Eye (tissue), 1 donor: ENCODE measurements at places on chromosomes 5 and 9.
A peak's percentile ranks its signal among the peaks of the same experiment; 100 is the strongest.

GRCh38 chr9:77952635-77953328 is 78.8 kb downstream of the GNAQ start:
- no peak for DNase-seq

DNA sequence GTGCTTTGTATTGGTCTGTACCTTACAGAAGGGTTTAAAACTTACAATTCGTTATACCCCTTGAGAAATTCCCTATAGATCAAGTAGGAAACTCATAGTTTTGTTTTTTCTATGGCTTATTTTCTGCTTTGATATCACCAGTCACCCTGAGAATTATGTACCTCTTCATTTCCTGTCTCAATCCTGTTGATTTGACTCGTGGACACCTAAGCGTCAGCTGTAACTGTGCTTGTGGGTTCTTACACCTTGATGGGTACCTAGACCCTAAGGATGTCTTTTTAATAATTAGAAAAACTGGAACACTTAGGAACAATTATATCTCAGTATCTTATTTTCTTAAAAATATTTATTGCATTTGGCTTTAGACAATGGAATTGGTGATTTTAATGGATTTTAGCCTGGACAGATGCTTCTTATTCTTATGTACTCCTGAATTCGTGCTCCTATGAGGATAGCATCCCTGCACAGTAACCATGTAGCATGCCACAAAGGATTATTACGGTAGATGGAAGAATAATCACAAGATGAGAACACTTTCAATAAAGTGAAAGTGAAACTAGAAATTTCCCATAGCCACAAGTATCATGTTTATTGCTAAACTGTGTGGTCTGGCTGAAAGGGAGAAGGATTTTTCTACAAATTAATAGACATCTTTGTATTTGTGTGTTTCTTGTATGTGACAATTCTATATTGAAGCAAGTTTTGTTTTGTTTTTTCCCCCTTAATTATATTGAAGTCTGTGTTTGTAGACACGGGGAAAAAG is 1920.3 kb upstream of the WWC1 start:
- peak; percentile 8 for DNase-seq

DNA sequence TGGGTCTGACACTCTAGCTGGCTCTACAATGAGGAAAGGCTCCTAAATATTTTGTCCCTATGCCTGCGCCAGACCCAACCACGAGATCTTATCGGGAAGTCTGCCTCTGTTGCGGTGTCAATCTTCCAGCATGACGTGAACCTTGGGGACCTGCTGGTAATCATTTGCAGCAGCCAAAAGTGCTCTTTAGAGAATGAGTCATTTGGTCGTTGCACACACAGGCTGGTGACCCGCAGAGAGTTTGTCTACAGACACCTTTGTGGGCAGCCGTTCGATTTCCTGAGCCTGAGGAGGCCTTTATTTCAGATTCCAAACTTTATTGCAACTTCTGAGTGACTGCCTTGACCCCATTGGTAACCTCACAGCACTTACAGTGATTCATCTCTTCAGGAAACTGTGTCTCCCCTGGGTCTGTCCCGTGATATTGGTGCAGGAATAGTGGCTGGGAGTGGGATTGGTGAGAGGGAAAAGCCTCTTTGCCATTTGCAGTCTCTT is 326.1 kb downstream of the NSG2 start:
- no peak for DNase-seq

GRCh38 chr5:100974082-100974481 is 71.0 kb upstream of the ST8SIA4 start:
- DNase-seq = no peak
